ENCODE measurements at places on chromosomes 3 and 15.
A peak's percentile ranks its signal among the peaks of the same experiment; 100 is the strongest.

- DNase-seq, result no peak
These were observed 192.9 kb upstream of the CADPS start for GRCh38 chr3:63067999-63068645.

DNA sequence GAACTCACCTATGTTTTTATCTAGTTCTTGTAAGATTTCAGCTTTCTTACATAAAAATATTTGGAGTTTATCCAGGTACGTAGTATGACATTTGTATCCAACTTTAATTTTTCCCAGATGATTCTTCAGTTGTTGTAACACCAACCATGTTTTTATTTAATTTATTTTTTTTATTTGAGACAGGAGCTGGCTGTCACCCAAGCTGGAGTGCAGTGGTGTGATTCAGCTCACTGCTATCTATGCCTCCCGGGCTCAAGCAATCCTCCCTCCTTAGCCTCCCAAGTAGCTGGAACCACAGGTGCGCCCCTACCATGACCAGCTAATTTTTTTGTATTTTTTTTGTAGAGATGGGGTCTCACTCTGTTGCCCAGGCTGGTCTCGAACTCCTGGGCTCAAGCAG lies 6.6 kb downstream of the XYLB start:
- DNase-seq, result no peak

DNA sequence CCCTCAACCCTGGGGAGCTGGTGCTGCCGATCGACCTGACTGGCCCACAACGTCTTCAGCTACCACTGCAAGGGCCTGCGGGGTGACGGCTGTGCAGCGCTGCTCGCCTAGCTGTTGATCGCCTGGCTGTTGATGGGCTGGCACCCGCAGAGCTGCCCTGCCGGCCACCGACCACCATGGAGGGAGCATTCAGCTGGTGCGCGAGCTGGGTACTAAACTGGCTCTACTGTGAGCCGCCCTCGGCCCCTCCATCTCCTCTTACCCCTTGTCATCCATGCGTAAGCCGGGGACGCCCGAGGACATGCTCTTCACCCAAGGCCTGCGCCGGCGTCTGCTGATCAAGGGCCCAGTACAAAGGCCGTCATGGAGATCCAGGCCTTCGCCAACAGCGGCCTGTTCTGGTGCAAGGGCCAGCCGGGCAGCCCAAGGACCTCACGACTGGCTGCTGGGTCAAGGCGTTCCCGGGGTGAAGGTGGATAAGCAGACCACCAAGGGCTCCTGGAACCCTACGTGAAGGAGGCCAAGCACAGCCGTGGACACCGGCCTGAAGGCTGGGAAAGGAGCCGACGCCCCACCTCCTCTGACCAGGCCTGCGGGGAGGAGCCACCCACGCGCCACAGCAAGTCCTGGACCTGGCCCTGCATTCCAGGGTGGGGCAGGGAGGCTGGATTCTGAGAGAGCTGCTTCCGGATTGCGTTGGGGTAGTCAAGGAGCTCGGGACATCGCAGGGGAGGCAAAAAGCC lies 46.9 kb downstream of the SFMBT1 start:
- DNase-seq, result peak; percentile 17

DNA sequence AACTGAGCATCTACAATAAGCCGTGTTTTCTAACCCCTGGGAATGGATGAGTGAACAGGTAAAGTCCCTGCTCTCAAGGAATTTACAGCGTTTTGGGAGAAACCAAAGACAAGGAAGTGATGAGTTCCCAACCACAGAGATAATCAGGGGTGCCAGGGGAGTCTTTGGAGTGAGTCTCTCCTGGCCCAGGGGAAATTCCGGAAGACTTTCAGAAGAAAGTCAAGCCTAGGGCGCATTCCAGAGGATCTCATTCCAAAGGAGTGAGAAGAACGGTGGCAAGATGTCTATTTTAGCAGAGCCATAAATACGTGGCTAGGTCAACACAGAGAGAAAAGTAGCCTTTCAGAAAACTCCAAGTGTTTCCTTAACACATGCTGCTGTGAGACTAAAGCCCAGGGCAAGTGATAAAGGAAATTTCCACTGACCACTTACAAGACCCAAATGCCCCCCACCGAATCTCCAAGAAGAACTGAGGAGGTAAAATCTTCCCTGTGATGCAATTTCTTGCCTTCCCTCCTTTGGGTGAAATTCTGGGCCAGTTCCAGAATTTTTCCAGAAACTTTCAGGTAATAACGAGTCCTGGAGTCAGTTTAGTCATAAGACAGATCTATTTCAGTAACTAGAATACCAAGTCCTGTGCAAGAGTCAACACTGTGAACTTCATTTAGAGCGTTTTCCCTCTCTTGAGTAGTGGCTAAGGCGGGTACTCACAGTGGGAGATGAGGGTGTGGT lies 437.4 kb downstream of the NR2F2 start:
- DNase-seq, result no peak

- no peak for DNase-seq
These were observed 170.1 kb upstream of the ONECUT1 start for GRCh38 chr15:52960283-52960682.

GRCh38 chr3:39718674-39719595 lies 90.5 kb upstream of the MYRIP start:
- peak; percentile 49 for DNase-seq

DNA sequence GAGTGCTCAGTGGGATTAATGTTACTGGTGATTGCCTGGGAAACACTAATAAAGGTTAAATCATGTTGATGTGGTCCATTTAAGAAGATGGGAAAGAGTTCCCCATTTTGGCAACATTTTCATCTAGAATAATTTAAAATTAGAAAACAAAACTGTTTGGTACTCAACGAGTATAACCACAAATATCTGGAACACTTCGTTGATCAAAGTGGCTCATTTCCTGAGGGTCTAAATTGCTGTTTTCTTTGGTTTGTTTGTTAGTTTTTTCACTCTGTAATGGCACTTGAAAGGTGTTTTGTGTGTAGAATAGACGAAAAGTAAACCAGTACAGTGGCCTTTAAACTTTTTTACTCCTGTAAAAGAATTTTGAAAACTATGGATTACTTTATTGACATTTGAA lies 73.9 kb downstream of the BBX start:
- no peak for DNase-seq

GRCh38 chr15:59924812-59925522 lies 79.1 kb upstream of the FOXB1 start:
- no peak for DNase-seq

GRCh38 chr3:110732420-110732819 lies 339.2 kb upstream of the NECTIN3 start:
- DNase-seq, result no peak

Data from osteoblast (primary cell).